Right ventricle myocardium inferior (tissue), 1 donor: ENCODE measurements at places on chromosomes 11 and 22.

GRCh38 chr11:109795234-109795633, 298.0 kb upstream of the ZC3H12C start:
- DNase-seq, result no peak

- no peak for DNase-seq
Observed at GRCh38 chr22:47164514-47165337, 402.3 kb downstream of the TBC1D22A start.

DNA sequence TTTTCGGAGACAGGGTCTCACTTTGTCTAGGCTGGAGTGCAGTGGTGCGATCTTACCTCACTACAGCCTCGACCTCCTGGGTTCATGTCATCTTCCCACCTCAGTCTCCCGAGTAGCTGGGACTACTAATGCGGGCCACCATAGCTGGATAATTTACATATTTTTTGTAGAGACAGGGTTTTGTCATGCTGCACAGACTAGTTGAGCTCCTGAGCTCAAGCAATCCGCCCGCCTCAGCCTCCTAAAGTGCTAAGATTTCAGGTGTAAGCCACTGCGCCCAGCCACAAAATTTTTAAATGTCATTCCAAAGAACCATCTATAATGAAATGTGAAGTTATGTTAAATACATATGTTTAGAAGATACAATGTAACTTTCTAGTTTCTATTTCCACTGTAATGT, 4747.7 kb upstream of the OR11H1 start:
- DNase-seq, result no peak

DNA sequence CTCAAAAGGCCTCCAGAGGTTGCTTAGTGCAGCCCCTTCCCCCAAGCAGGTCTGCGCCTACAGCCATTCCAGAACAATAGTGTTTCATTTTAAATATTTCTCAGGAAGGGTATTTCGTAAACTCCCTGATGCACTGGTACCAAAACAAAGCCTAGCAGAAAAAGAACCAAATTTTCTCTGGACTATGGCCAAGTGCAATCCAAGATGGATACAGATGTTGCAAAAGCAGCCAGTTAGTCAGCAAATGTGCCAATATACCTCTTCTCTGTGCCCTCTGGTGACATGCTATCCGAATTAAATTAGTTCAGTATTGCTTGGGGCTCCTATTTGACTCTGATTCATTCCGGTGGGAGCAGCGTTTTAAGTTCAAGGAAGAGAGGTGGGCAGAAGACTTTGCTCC, 247.8 kb downstream of the NTM start:
- DNase-seq, result no peak
